ENCODE measurements at places on chromosomes 5 and 9. TPM values are rescaled to one million over a fixed set of nuclear protein-coding genes. Genes with fewer than 3 reads are reported as not detected.

Gene ANP32B
- total RNA-seq: 39.6 TPM

Gene PCDHGA1
- 0.28 TPM for total RNA-seq

Gene CD72
- 0.56 TPM for total RNA-seq

Gene ZNF484
- 4.9 TPM for total RNA-seq

Gene HAVCR2
- total RNA-seq: not detected

Gene PAPPA
- total RNA-seq: 1.3 TPM

Gene KCNIP1
- not detected for total RNA-seq

Gene FOXD1
- total RNA-seq: 3.0 TPM

Gene GBGT1
- 3.2 TPM for total RNA-seq

Gene PRR7
- total RNA-seq: 29.7 TPM

Gene LCN9
- total RNA-seq: not detected

Gene PIP5K1B
- 0.28 TPM for total RNA-seq

Gene SPRY4
- 12.7 TPM for total RNA-seq

Gene IFNA21
- not detected for total RNA-seq

Gene GPR21
- 0.28 TPM for total RNA-seq

Gene NMUR2
- total RNA-seq: not detected

Gene PCDHA6
- not detected for total RNA-seq

Gene CTXN3
- total RNA-seq: not detected

Gene SPINK5
- total RNA-seq: 62.8 TPM

Gene ANKRD31
- total RNA-seq: 0.09 TPM

Gene PIP5KL1
- total RNA-seq: 16.0 TPM

Gene RBM18
- 5.5 TPM for total RNA-seq

Gene PRELID1
- 165 TPM for total RNA-seq

Gene RNF224
- total RNA-seq: 0.35 TPM

Gene ZDHHC11B
- 0.07 TPM for total RNA-seq

Gene TRPM6
- total RNA-seq: 0.14 TPM

Gene NCS1
- 42.7 TPM for total RNA-seq

Gene PLAC8L1
- total RNA-seq: not detected

Gene C5orf34
- total RNA-seq: 2.2 TPM

Measured in airway epithelial cell (primary cell).